Stimulated activated CD8-positive, alpha-beta memory T cell treated with anti-CD3 and anti-CD28 coated beads, Interleukin-2, amount 100 ng/mL, for 1 hour (primary cell): ENCODE measurements at places on chromosomes 5 and 9.

DNA sequence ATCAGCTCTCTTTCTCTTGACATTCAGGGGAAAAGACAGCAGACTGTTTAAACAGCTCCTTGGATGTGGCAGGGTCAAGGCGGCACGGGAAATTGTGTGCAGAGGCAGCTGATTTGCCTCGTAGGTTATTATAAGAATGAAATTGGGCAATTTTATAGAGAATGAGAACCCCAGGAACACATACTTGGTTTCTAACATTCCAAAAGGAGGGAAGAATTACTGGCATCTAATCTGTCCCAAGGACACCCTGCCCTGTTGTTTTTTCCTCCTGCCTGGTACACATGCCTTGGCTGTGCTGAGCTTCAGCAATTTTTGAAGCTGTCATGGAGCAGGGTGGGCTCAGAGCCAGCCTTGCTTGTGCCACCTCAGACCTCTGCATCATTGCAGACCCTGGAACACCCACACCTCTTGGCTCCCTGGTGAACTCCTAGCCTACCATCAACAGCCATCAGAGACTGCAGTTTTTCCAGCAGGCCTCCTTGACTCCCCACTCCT is 143.6 kb downstream of the BOD1 start:
- DNase-seq = no peak

- DNase-seq = no peak
Measured at GRCh38 chr9:114894206-114894605, 36.2 kb downstream of the TNFSF8 start.

GRCh38 chr9:34546834-34547827 is 24.3 kb upstream of the ENHO start:
- no peak for DNase-seq

GRCh38 chr9:35658137-35658967 is at the start of gene CCDC107:
TSS of gene CCDC107 (plus strand) at chr9:35658292. CDS start at chr9:35658380, 88 bp downstream.
- peak; percentile 66 for DNase-seq

DNA sequence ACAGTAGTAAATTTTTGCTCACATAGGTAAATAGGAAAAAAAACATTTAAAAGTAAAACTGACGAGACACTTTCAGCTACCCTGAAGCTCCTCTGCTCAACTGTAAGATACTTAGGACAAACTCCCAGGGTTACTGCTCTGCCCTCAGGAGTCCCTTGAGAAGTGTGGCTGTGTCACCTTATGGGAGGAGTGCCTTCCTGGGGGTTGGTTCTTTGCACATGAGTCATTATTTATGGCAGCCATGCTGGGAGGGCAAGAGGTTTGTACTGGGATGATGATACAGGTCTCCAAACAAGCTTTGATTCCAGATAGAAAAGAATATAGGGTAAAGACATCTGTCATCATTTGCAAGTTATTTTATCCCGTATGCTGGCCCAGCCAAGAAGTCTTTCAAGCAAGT is 45.9 kb downstream of the TTC1 start:
- DNase-seq = no peak

DNA sequence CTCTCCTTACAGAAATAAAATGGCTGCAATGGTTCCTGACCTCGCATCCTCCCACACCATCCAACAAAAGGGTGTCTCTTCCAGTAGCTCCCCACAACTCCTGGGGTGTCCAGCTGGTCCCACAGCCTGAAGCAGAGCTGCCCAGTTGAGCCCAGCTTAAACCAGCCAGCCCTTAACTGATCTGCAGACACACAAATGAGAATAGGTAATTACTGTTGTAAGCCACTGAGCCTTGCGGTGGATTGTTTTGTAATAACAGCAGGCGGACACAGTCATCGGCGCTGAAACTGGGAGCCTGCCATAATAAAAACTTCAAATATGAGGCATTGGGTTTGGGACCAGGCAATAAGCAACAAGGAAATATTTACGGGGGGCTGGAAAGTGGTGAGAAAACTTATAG is 10.4 kb upstream of the ZBTB43 start:
- no peak for DNase-seq

- no peak for DNase-seq
Measured at GRCh38 chr5:76445063-76445462, 42.0 kb downstream of the IQGAP2 start.

DNA sequence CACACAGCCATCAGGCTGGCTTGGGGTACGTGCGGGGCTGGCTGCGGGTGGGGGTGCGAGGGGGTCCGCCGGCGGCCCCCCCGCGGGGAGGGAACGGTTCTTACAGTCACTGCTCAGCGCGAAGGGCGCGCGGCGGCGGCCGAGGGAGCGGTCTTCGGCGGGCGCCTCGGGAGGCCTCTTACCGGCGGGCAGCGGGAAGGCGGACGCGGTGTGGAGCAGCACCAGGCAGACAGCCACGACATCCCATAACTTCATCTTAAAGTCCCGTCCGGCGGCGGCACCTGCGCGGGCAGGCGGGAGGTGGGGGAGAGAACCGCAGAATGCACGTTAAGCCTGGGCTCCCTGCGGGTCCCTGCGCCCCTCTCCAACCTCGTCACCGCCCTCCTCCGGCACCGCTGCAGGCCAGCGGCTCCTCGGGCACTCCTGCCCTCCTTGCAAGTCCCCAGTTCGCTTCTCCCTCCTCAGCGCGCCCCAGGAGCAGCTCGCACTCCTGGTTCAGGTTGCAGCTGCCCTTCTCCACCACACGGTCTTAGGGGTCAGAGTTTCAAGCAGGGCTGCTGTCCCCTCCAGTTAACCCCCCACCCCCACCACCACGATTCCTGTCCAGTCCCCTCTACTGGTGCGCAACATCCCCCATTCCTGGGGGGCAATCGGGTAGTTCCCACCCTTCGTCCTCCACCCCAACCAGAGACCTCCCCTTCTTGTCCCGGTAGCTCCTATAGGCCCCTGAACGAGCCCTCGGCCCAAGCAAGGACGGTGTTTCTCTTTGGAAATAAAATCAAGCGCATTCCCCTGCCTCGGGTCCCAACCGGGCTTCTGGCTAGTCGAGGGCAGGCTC is 5.1 kb downstream of the GDNF start:
- no peak for DNase-seq

DNA sequence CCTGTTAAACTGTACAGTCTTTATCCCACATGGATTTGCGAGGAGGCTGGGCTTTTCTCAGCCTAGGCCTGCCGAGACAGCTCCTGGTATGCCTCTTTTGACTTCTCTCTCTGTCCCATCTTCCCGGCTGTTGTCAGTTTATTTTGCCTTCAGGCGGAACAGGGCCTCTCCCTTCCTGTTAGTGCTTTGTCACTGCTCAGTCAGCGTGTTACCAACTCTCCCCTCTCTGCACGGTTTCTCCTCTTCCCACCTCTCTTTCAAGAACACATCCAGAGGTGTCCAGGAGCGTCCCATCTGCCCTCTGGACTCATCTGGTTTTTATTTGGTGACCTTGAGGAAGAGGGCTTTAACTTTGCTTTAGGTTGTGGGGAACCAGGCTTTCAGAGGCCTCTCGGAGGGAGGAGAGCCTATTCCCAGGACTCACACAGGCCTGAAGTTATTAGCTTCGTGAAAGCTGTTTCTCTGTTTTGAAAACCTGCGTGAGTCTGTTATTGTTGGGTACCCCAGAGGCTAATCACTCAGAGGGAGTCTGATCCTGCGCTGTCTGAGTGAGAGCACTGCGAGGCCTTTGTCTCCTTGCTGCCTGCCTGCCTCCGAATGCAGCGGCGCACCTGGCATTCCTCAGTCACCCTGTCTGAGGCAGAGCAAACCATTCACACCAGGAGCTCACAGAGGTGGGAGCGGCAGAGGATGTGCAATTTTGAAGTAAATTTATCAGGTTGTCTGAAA is 234.4 kb upstream of the MPDZ start:
- no peak for DNase-seq

DNA sequence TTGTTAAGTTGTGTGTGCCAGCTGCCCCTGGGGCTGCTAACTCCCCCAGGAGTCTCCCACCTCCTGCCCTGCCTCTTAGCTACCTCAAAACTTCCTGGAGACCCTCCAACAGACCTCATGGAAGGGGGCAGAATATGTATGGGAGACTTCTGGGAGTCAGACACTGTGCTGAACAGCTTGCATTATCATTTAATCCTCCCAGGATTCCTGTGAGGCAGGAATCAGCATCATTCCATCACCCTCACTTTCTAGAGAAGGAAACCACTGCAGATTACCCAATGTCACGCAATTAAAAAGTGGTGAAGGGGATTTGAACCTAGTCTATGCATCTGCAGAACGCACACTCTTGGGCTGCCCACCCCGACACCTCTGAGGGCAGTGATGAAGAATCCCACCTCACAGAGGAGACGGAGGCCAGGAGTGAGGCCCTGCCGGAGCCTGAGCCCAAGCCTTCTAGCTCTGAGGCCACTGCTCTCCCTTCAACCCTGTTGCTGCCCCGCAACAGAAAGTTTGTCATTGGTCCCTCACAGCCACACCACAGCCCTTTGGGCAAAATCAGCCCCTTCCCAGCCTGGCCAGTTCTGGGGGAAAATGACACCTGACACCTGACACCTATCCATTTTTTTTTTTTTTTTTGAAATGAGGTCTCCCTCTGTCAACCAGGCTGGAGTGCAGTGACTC is 30.3 kb upstream of the IL17B start:
- no peak for DNase-seq

- DNase-seq = no peak
Measured at GRCh38 chr5:167969998-167970397, 321.4 kb upstream of the WWC1 start.

DNA sequence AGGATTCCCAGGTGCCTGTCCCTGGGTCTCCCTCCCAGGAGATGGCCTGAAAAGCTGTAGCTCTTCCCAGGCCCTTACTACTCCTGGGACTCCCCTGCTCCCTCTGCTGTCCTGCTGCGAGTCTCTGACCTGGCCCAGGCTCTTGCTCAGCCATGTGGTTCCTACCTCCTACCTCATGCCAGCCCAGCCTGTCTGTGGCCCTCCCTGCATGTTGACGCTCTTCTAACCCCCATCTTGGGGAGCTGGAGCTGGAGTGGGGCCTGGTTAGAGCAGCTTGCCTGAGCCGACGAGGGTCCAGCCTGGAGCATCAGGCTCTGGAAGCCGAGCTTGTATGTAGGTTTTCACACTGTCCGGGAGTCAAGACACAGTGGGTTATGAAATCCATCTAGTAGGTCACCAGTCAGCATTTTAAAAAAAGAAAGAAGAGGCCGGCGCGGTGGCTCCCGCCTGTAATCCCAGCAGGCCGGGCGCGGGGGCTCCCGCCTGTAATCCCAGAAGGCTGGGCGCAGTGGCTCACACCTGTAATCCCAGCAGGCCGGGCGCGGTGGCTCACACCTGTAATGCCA is 244.4 kb downstream of the FANCC start:
- no peak for DNase-seq

- no peak for DNase-seq
Measured at GRCh38 chr5:122140900-122141299, 11.6 kb downstream of the ZNF474 start.

DNA sequence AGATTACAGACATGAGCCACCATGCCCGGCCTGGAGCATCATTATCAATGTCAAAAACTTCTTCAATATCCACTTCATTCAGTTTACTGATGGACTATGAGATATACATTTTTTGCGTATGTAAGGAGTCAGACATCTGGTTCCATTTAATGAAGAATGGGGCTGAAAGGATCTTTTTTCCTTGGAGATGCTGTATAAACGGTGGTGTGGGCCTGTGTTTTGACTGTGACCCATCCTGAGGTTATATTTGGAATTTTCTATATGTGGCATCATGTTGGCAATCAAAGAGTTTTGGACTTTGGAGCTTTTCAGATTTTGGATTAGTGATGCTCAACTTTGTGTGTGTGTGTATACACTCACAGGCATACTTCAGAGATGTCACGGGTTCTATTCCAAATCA is 85.7 kb upstream of the FBXL17 start:
- DNase-seq = no peak

- DNase-seq = no peak
Measured at GRCh38 chr9:13529321-13530104, 250.0 kb upstream of the MPDZ start.
